ENCODE measurements at places on chromosomes 12 and 14. TPM values are rescaled to one million over a fixed set of nuclear protein-coding genes. Genes with fewer than 3 reads are reported as not detected.

The ART4 gene
- total RNA-seq = not detected

The CLEC9A gene
- not detected for total RNA-seq

The OLR1 gene
- not detected for total RNA-seq

The SPTB gene
- 0.10 TPM for total RNA-seq

The SDSL gene
- total RNA-seq = 0.20 TPM

The SYCP3 gene
- total RNA-seq = 0.49 TPM

The TAS2R19 gene
- total RNA-seq = 2.9 TPM

The LTBP2 gene
- 0.11 TPM for total RNA-seq

The TPPP2 gene
- not detected for total RNA-seq

DNA sequence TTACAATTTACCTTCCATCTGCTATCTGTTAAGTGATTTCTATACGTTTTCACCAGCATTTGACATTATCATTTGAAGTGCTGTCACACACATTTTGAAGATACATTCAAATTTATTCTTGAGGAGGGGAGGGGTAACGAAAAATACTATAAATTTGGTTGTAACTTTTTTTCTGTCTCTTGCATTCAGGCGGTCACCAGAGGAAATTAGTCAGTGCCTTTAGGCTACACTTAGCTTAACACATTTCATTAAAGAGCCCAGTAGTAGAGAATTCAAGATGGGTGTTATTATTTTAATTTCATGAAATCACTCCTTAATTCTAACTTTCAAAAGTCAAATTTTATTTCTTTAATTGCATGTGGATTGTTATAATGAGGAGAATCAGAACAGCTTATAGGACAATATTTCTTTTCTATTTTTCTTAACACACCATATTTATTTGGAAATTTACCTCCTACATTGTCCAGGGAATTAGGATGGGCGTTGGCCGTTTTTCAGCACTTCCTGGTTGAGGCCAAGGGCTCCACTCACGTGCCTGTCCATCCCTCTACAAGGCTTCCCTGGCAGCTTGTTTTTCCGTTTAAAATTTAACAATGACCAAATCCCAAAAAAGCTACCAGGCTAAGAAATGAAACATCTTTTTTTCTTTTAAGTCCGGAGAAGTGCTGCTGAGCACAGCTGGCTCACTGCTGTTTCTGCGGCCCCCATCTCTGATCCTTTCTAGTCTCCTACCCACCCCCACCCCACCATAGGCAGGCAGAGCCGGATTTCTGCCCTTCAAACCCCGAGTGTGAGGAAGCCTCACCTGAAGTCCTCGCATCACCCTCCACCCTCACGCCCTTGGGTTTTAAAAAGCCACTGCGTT lies 1.1 kb upstream of the FAR2 start:
- H3K27ac ChIP-seq = no peak overlapping the region

GRCh38 chr12:107670999-107671643 lies 14.5 kb upstream of the PWP1 start:
- peaks cover 23% of the 10 kb centered on the region for H3K27me3 ChIP-seq
- H3K36me3 ChIP-seq = no peaks in the 10 kb centered on the region
- DNase-seq = no peak
- H3K4me1 ChIP-seq = no peaks in the 10 kb centered on the region

- H3K27me3 ChIP-seq = peaks cover 25% of the 10 kb centered on the region
- no peaks in the 10 kb centered on the region for H3K36me3 ChIP-seq
- DNase-seq = no peak
Observed at GRCh38 chr12:5898874-5899273, 46.2 kb downstream of the ANO2 start.

GRCh38 chr12:48329199-48329939 lies 21.4 kb downstream of the ZNF641 start:
- H3K27me3 ChIP-seq = peaks cover 16% of the 10 kb centered on the region
- no peak for DNase-seq
- H3K36me3 ChIP-seq = no peaks in the 10 kb centered on the region

GRCh38 chr12:27335364-27336281 lies 3.0 kb downstream of the BMAL2 start:
- no peak for DNase-seq
- peaks cover 25% of the 10 kb centered on the region for H3K4me1 ChIP-seq
- H3K27me3 ChIP-seq = peaks cover 22% of the 10 kb centered on the region

DNA sequence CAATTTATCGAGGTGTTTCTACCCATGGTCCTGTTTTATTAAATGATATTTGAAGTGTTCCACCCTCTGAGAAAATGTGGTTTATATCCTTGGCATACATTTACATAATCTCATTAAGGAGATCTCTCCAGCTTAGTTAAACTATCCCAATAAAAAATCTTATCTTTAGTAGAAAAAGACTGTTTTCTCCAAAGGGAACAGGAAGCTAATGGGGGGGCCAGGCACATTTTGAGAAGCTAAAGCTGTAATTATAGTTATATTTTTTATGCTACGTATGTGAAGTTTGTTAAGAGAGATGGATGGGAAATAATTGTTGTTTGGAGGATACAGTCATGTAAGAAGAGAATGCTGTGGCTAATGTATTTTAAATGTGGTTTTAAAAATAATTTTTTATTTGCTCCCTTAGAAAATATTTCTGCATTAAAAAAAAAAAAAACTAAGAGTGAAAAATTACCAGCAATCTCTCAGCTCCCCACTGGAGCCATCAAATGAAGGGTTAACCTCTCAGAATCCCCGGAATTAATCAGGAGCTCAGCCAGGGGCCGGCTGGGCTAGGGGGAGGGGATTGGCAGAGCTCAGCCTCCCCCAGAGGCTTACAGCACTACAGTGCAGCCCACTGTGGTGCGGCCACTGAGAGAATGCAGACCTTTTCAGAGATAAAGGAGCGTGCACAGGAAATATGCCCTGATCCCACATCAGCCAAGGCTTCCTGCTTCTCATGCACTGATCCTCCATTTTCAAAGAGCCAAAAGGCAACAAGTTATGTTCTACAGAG lies 185.8 kb downstream of the EGLN3 start:
- H3K4me3 ChIP-seq = no peak overlapping the region
- no peaks in the 10 kb centered on the region for H3K36me3 ChIP-seq
- no peaks in the 10 kb centered on the region for H3K27me3 ChIP-seq
- no peak overlapping the region for H3K27ac ChIP-seq
- H3K4me1 ChIP-seq = no peaks in the 10 kb centered on the region
- DNase-seq = no peak

DNA sequence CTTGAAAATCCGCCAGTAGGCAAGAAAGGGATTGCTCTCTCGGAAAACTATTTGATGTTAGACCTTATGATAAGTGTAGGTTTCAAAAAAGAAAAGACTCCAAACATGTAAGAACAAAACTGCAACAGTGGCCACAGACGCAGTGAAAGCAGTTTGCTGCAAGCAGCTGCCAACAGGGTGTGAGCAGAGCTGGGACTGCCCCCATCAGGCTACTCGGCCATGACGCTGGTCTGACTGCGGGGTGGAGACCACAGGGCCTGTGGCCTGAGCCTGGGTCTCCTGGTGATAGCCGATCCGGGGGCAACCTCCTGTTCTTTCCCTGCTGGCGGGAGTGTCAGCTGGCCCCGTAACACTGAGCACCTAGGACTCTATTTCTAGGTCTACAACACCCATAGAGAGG lies 63.2 kb downstream of the AMN start:
- H3K27ac ChIP-seq = no peak overlapping the region
- peaks cover 88% of the 10 kb centered on the region for H3K36me3 ChIP-seq
- H3K4me3 ChIP-seq = no peak overlapping the region

DNA sequence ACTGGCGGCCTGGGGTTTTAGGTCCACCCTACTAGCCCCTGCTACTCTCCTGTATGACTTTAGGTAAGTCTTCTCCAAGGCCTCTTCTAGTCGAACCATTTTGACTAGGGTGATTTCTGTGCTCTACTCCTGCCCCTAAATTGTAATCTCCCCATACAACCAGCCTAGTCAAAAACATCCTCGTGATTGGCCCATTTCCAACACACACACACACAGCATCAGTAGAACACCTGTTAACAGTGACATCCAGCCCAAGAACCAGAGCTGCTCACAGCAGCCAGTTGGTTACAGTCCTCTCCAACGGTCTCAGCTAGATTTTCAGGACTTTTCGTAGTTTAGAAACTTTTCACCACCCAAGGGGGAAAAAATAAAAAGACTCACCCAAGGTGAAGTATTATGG lies 30.9 kb downstream of the NT5DC3 start:
- H3K27me3 ChIP-seq = no peaks in the 10 kb centered on the region
- no peak overlapping the region for H3K27ac ChIP-seq
- H3K36me3 ChIP-seq = peaks cover 76% of the 10 kb centered on the region
- no peaks in the 10 kb centered on the region for H3K4me1 ChIP-seq
- DNase-seq = no peak

DNA sequence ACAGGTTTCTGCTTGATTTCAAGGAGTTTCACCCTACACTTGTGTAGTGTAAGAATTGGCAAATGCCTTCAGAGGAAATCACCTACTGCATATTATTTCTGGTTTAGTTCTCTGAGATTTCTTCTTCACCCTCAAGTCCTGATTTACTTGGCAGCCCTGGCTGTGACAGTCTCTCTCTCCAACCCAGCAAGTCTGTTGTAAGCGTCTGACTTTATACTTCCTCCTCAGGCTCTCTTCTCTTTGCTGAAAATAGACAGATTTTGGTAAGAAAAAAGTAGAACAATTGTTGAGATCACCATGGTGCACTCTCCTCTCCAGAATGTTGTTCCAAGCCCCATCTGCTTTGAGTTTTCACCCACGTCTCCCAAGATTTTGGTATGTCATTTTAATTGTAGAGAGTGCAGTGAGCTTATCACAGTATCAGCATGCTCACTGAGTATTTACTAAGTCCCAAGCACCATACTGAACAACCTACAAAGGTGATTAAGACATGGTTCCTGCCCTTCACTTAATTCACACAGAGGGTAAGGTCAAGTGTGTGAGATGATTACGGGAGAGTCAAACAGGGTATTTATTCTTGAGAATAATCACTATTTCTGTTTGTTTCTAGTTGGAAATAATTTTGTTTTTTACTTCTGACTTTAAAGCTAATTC lies 148.7 kb downstream of the MDGA2 start:
- no peaks in the 10 kb centered on the region for H3K36me3 ChIP-seq
- no peaks in the 10 kb centered on the region for H3K4me1 ChIP-seq
- H3K27me3 ChIP-seq = no peaks in the 10 kb centered on the region
- no peak for DNase-seq

DNA sequence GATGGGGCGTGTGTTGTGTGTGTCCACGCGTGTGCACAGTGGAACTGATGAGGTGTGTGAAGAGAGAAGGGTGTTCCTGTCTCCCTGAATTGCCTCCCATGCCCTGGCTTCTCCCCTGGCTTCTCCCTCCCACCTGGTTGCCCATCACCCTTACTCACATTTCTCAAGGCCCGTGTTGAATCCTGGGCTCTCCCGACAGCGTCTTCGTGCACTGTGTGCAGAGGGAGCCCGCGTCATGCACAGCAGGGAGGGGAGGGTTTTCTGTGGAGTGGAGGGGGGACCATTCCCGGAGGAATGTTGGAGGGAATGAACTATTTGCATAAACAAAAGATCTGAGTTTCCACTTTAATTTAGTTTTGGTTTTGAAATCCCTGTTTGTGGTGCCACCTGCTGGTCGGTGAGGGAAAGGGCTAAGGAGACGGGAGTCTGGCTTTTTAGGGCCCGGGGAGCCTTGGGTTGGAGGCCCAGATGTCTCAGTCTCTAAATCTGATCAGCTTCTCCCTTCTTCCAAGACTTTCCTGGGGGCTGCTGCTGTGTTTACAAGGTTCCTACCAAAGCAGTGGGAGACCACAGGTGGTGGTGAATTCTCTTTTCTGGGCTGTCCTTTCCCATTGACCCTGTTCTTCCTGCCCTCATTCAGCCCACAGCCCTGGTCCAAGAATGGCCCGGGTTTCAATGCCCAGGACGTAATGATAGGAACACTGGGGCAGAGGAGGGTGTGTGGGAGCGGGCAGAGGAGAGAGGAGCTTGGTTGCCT lies at the start of gene C1R:
TSS of gene C1R (minus strand) at position 217 of the 757 bp plus-strand sequence. CDS start at position 160, 57 bp downstream.
- peaks cover 8% of the 10 kb centered on the region for H3K4me1 ChIP-seq
- peak within 1 kb of the TSS; percentile 87 for H3K4me3 ChIP-seq
- DNase-seq = peak; percentile 53
- no peaks in the 10 kb centered on the region for H3K27me3 ChIP-seq
- peak within 1 kb of the TSS; percentile 61 for H3K27ac ChIP-seq
- no peaks in the 10 kb centered on the region for H3K36me3 ChIP-seq

- no peak for DNase-seq
- no peak overlapping the region for H3K27ac ChIP-seq
- no peaks in the 10 kb centered on the region for H3K36me3 ChIP-seq
Observed at GRCh38 chr14:62665286-62665685, 380.0 kb downstream of the KCNH5 start.

GRCh38 chr12:11658791-11659190 lies 9.3 kb downstream of the ETV6 start:
- peaks cover 51% of the 10 kb centered on the region for H3K36me3 ChIP-seq
- peaks cover 79% of the 10 kb centered on the region for H3K4me1 ChIP-seq
- DNase-seq = no peak
- H3K27me3 ChIP-seq = no peaks in the 10 kb centered on the region

DNA sequence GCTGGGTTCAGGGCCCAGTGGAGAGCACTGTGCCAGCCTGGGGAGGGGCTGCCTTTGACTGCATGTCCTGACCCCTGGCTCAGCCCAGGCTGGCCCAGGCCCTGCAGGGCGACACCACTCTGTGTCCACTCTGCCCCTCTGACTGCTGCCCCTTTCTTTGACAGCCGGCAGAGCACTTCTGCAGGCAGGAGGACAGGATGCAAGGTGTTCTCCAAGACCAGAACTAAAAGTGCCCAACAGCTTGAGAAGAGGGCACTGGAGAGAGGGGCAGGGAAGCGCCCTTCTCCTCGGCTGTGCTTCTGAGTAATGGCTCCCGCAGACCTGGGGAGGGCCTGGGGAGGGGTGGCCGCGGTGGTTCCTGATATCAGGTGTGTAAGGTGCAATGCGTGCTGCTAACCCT lies 72.7 kb downstream of the WDR20 start:
- H3K4me3 ChIP-seq = no peak overlapping the region
- no peaks in the 10 kb centered on the region for H3K27me3 ChIP-seq
- H3K4me1 ChIP-seq = no peaks in the 10 kb centered on the region
- no peak for DNase-seq
- peaks cover 60% of the 10 kb centered on the region for H3K36me3 ChIP-seq

GRCh38 chr14:100159865-100160533 lies 554 bp upstream of the DEGS2 start:
- no peaks in the 10 kb centered on the region for H3K27me3 ChIP-seq
- no peaks in the 10 kb centered on the region for H3K36me3 ChIP-seq
- H3K4me1 ChIP-seq = peaks cover 32% of the 10 kb centered on the region
- no peak for DNase-seq

- no peak for DNase-seq
- H3K27me3 ChIP-seq = no peaks in the 10 kb centered on the region
- no peaks in the 10 kb centered on the region for H3K36me3 ChIP-seq
- peaks cover 23% of the 10 kb centered on the region for H3K4me1 ChIP-seq
- H3K27ac ChIP-seq = no peak overlapping the region
- no peak overlapping the region for H3K4me3 ChIP-seq
Observed at GRCh38 chr14:61098721-61099120, 117.7 kb downstream of the SLC38A6 start.

GRCh38 chr12:47190905-47191304 lies 111.1 kb upstream of the AMIGO2 start:
- peak overlapping the region; percentile 68 for H3K4me3 ChIP-seq
- H3K36me3 ChIP-seq = peaks cover 6% of the 10 kb centered on the region
- no peak for DNase-seq
- H3K27me3 ChIP-seq = no peaks in the 10 kb centered on the region
- H3K27ac ChIP-seq = peak overlapping the region; percentile 86
